ENCODE measurements at places on chromosomes 6 and 20.

DNA sequence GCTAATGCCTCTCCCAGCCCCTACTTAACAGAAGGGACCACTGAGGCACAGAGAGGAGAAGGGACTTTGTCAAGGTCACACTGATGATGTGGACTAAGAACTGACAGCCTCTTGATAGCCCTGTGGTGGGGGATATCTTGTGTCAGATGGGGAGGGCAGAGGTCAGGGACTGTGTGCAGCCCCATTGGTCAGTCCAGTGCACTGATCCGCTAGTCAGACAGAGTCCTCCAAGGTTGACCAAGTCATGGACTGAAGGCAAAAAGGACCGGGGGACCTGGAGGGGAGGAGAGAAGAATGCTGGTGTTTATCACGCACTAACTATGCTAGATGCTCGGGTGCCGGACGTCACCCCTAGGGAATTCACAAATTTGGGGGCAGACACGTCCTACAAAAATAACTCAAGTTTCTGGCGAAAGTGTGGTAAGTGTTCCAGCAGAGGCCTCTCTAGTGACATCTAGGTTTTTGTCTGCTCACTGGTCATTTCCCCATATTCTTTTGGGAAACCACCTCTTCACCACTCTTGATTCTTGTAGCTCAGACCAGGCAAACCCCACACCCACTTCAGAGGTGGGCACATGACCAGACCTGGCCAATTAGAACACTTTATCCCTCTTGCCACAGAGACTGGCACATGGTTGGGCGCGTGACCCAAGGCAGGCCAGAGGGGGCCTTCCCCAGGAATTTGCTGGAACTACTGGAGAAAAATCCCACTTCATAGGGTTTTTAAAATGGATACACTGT, 21.0 kb downstream of the TCF15 start:
- DNase-seq = no peak

DNA sequence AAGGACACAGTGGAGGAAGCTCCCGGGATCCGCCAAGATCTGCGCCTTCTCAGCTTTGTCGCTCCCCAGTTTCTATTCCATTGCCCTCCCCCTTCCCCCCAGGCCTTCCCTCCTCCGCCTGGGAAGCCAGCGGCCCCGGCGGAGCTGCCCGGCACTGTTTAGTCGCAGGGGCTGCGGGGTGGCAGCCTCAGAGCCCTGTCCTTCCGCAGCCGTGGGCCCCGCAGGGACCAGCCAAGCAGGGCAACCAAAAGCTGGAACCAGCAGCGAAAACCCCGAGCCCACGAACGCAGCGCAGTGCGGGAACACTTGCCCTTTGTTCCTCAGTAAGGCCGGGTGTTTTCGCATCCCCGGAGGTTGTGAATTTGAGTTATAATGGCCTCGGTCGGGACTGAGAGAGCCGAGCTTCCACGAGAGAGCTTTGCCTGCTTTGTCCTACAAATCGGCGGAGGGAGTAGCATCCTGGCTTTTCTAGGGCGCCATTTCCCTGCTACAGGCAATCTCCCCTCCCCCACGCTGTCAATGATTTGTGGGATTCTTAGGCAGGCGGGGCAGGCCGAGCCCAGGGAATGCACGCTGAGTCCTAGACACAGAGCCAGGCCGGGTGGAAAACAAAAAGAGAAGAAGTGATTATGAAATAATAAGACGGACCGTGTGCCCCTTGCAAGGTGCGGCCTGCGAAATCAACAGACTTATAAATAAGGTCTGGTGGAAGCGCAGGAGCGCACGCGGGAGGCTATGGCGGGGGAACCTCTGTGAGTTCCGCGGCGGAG, 4.0 kb upstream of the TUBB2B start:
- peak; percentile 81 for DNase-seq

DNA sequence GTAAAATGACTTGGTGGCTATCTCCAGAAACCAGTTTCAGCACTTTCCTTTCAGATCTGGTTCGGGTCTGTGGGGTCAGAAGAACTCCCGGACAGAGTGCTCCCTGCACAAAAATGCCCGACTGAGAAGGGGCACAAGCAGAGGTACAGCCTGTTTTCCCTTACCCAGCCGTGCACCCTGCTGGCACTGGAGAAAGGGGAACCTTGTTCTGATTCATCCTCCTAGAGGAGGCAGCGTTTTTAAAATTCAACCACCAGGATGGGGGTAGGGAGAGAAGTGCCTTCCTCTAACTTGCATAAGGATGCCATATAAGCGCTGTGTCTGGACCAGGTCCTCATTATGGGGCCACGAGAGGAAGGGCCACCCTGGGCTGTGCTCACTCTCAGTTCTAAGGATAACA, 17.6 kb downstream of the RIMS4 start:
- DNase-seq = no peak

- peak; percentile 84 for DNase-seq
Measured at GRCh38 chr6:35496841-35497570, at the start of gene TEAD3. TSS of gene TEAD3 (minus strand) at chr6:35497079.

All from Calu3 (cell line).